ENCODE measurements at places on chromosomes 5 and 9. TPM values are rescaled to one million over a fixed set of nuclear protein-coding genes. Genes with fewer than 3 reads are reported as not detected.

GFI1B gene
- not detected for total RNA-seq

FAM151B gene
- 8.2 TPM for total RNA-seq

SPINK6 gene
- total RNA-seq: not detected

NPR3 gene
- 35.7 TPM for total RNA-seq

KCNIP1 gene
- total RNA-seq: not detected

NEUROG1 gene
- not detected for total RNA-seq

SLCO6A1 gene
- total RNA-seq: not detected

PTGDS gene
- 33.0 TPM for total RNA-seq

STPG3 gene
- not detected for total RNA-seq

TMEM252 gene
- not detected for total RNA-seq

TAS2R1 gene
- total RNA-seq: not detected

QRFP gene
- total RNA-seq: not detected

SH3RF2 gene
- 0.59 TPM for total RNA-seq

FOXI1 gene
- not detected for total RNA-seq

NDFIP1 gene
- total RNA-seq: 24.5 TPM

STARD4 gene
- 35.0 TPM for total RNA-seq

INSYN2B gene
- 4.0 TPM for total RNA-seq

Data from smooth muscle cell of the coronary artery (primary cell).